Natural killer cell treated with Interleukin-12 subunit alpha and Interleukin-12 subunit beta and Interleukin-15 and Interleukin-18, amount 100 ng/mL, for 72 hours (primary cell): ENCODE measurements at places on chromosomes 3 and 15. TPM values are rescaled to one million over a fixed set of nuclear protein-coding genes. Genes with fewer than 3 reads are reported as not detected.

- no peak for DNase-seq
Observed at GRCh38 chr3:13796701-13797460, 83.0 kb downstream of the WNT7A start.

DNA sequence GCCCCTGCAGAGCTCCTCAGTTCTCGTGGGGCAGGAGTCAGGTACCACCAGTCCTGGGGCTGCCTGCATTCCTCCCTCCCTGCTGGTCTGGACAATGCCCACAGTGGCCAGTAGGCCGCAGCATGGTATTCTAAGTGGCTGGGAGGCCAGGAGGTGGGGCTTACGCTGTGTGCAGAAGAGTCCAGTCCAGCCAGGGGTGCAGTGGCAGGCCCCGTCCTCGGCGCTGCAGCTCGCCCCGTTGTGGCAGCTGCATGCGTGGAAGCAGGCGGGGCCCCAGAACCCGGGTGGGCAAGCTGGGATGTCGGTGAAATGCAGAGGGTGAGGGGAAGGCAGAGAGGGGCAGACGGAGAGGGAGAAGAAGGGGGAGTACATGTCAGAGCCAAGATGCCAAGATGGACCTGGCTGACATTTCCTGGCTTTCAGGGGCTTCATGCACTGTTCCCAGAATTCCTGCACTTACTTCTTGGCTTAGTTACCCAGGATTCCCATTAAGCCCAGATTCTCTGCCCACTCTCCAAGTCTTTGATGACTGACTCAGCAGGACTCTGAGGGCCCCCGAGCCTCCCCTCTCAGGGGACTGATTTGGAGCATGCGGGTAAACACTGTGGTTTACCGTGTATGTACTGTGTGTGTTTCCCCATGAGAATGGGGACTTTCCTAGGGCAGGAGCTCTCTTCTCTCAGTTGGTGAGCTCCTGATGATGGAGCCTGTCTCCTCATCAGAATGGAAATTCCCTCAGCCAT is 47.5 kb downstream of the RAB11A start:
- DNase-seq, result peak; percentile 81

KCNH8 gene
- total RNA-seq, result not detected

- DNase-seq, result no peak
Observed at GRCh38 chr3:72485641-72486040, 362.6 kb downstream of the SHQ1 start.

GRCh38 chr3:51271172-51271571 is 113.9 kb upstream of the MANF start:
- DNase-seq, result no peak

GDPGP1 gene
- 10.0 TPM for total RNA-seq

GRCh38 chr3:28109829-28110228 is 131.6 kb upstream of the CMC1 start:
- no peak for DNase-seq

- DNase-seq, result no peak
Observed at GRCh38 chr3:30453360-30454039, 152.9 kb upstream of the TGFBR2 start.

ISG20 gene
- total RNA-seq, result 21.8 TPM
